ENCODE measurements at places on chromosomes 2 and 18.

DNA sequence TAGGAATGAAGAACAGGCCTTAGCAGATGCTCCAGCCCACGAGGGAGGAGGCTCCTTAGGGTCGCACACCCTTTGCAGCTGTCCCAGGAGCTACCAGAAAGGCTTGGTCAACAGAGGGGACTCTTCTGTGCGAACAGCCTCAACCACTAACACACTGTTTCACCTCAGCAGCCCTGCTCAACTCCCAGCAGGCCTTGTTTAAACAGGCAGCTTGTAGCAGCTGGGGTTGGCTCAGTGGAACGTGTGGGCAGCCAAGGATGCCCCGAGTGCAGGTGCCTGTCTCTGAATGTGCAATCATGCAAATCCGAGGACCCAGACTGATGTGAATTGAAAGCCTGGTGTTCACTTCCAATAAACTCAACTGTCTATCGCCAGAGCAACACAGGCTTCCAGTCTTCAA, 88.7 kb upstream of the CXCR4 start:
- DNase-seq: no peak

DNA sequence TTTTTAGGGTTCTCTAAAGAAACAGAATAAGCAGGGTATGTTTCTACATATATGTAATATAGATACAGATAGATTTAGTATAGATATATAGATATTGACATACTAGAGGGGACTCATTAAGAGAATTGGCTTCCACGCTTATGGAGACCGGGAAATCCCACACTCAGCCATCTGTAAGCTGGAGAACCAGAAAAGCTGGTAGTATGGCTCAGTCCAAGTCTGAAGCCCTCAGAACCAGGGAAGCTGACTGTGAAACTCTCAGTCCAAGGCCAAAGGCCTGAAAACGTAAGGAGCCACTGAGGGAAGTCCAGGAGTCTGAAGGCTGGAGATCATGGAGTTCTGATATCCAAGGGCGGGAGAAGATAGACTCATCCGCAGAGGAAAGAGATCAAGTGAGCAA, 441.3 kb upstream of the CDH20 start:
- DNase-seq: no peak

DNA sequence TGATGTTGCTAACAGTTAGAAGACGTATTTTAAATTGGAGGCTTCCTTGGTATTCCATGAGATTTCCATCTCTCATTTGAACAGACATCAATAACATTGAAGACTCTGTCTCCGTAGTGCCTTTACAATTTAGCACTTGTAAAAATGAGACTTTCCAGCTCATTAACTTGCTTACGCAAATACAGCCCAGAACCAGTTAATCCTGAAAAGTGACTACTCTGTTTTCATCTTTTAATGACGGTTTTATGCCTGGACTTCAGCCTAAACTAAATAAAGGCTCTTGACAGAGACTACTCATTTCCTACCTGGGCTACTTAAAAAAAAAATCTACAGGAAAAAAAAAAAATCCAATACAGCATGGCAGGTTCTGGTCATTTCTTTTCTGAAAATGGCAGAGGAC, 148.6 kb downstream of the LRATD1 start:
- DNase-seq: no peak

DNA sequence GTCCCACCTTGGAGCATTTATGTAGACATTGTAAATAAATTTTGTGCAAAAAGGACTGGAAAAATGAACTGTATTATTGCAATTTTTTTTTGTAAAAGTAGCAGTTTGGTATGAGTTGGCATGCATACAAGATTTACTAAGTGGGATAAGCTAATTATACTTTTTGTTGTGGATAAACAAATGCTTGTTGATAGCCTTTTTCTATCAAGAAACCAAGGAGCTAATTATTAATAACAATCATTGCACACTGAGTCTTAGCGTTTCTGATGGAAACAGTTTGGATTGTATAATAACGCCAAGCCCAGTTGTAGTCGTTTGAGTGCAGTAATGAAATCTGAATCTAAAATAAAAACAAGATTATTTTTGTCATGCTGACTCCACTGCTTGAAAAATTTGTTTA, 137.5 kb downstream of the MEIS1 start:
- no peak for DNase-seq

- no peak for DNase-seq
Measured at GRCh38 chr2:11542275-11542819, 8.5 kb downstream of the GREB1 start.

DNA sequence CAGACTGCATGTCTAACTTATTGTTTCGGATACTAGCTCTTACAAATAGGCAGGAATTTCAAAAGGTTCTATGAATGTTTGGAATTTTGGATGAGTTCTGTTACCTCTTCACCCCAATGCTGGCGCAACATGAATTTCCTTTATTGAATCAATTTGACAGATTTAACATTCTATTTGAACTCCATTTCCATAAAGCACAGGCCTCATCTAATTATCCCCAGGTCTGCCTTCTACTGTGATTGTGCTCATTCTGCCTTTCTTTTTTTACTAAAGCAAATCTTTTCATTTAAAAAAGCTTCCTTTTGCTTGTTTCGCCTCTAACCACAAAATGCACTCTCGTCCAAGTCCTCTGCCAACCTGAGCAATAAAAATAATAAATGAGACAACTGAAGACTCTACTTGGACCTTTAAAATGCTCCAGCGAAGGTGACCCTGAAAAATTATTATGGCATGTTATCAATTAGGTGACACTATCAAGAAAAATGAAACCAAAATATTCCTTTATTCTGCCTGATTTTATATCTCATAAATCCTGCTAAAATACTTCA, 922.9 kb upstream of the FSHR start:
- DNase-seq: no peak

DNA sequence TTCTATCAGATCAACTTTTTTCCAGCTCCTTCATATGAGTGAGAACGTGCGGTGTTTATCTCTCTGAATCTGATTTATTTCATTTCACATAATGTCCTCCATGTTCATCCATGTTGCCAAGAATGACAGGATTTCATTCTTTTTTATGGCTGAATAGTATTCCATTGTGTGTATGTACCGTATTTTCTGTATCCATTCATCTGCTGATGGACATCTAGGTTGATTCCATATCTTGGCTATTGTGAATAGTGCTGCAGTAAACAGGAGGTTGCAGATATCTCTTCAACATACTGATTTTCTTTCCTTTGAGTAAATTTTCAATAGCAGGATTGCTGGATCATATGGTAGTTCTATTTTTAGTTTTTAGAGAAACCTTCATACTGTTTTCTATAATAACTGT, 388.5 kb downstream of the DCDC2C start:
- no peak for DNase-seq

DNA sequence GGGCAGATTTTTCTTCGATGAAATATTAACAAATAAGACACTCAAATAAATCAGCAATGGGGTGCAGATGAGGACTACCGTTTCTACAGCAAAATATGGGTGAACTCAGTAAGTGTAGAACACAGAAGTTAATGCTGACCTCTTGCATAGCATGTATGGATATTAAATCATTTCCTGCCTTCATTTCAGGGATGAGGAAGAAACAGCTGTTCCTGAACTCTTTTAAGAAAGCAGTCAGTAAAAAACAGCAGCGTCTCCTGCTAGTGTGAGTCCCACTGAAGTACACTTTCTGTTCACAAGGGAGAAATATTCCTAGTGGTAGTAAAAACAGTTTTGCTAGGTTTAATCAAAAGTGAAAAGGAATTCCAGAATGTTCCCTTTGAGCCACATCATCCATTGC, 379.0 kb downstream of the ZEB2 start:
- DNase-seq: no peak

- DNase-seq: no peak
Measured at GRCh38 chr2:71807581-71808451, 339.8 kb downstream of the CYP26B1 start.

- no peak for DNase-seq
Measured at GRCh38 chr2:236415684-236416444, 151.7 kb upstream of the ASB18 start.

GRCh38 chr18:36661999-36662398, 166.8 kb downstream of the TPGS2 start:
- peak; percentile 61 for DNase-seq

DNA sequence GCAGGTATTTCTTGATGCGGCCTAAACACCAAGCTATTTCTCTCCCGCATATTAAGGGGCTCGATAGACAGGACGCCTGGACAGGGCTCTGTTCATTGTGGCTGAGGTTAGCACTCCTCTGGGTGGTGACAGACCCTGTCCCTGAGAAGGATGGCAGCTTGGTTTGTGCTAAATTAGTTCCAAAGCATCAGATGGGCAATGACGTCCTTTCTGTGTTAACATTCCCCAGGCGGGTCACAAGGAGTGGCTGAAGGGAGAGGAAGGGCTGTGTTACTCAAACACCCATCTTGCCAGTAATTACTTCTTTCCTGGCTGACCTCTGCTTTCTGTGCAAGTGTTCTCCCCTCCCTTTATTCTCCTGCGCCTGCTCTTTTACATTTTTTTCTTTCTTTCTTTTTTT, 75.0 kb downstream of the TMEM247 start:
- no peak for DNase-seq

Data from WERI-Rb-1 (cell line).